Renal pelvis (tissue), 12 donors: ENCODE measurements at places on chromosomes 16 and 17. TPM values are rescaled to one million over a fixed set of nuclear protein-coding genes. Genes with fewer than 3 reads are reported as not detected.

The RSAD1 gene
- 52.7 TPM for polyA plus RNA-seq

The CSH2 gene
- polyA plus RNA-seq = not detected

The PGP gene
- polyA plus RNA-seq = 17.8 TPM

The TBX21 gene
- polyA plus RNA-seq = 0.09 TPM

The CHST4 gene
- polyA plus RNA-seq = 0.49 TPM

The RTN4RL1 gene
- polyA plus RNA-seq = 1.9 TPM

The KRT31 gene
- polyA plus RNA-seq = not detected

The CHTF8 gene
- 188 TPM for polyA plus RNA-seq

The TP53TG3C gene
- polyA plus RNA-seq = not detected

The USB1 gene
- 25.3 TPM for polyA plus RNA-seq

The MYL4 gene
- polyA plus RNA-seq = 3.6 TPM

The ACSM2A gene
- polyA plus RNA-seq = 99.4 TPM

DNA sequence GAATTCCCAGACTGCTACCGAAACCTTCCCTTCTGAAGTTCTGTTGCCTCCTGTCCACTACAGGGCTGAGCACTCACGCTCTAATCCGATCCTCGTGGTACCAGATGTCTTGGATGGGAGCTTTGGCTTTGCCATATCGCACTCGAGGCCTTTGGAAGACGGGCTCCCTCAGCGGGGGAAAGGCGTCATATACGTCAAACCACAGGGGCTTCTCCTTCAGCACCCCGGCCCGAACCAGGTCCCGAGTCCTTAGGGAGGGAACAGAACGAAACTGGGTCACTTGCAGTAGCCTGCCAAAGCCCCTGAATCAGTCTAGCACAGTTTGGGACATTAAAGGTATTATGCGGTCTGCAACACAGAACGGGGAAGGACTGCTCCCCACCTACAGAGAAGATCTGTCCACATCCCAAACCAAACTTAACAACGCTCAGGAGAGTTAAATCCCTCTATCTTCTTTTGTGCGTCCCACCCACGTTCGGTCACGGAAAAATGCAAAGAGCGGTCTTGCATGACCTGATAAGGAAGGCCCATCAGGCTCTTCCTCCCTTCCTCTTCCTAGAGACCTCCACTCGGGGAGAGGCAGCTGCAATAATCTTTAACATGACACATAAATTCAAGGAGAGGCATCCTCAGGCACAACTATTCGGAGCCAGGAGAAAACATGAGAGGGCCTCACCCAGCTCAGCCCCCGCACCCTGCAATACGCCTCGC lies 526 bp downstream of the MRPS23 start:
- DNase-seq = no peak

GRCh38 chr16:82793528-82794245 lies 166.9 kb downstream of the CDH13 start:
- DNase-seq = no peak

DNA sequence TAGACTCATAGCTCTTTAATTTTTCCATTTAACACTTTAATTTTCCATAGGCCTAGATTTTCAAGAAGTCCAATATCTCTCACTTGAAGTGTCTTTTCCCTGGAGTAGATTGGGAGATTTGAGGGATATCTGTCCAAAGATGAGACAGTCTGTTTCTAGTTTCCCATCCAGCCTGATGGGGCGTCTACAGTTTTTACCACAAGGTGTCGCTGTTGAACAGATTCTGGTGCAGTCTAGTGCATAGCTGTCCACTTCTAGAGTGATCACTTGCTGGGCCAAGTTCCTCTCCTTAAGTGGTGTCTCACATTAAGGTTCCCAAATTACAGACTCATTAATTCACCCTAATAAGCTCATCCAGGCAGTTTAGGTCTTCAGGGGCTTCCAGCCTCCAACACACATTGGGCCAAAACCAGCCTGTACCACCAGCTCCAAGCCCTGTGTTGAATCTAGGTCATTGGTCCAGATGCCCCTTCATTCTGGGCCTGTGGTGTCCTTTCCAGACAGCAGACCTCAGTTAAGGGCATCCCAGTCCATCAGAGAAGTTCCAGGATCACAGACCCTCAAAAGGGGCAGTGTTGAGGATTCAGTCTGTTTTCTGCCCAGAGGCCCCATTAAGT lies 9.4 kb downstream of the SNX20 start:
- no peak for DNase-seq

DNA sequence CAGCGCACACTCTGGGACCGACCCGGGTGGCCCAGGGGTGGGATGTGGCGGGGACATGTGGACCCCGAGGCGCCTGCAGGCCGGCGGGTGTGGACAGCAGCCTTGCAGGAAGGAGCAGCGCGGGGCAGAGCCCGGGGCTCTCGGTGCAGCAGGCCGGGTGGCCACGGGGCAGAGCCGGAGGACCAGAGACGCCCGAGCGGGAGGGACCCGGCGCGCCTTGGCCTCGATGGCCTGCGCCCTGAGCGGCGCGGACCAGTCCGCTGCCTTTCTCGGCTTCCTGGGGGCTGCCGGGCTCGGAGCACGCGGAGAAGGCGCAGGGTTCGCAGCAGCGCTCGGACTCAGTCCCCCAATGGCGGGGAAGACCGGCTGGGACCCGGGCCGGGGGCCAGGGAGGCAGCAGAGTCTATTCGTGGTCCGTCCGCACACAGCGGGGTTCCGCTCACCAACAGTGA lies 43.4 kb downstream of the OSBPL7 start:
- DNase-seq = no peak

- DNase-seq = no peak
Measured at GRCh38 chr17:32773856-32774694, 102.8 kb downstream of the MYO1D start.

DNA sequence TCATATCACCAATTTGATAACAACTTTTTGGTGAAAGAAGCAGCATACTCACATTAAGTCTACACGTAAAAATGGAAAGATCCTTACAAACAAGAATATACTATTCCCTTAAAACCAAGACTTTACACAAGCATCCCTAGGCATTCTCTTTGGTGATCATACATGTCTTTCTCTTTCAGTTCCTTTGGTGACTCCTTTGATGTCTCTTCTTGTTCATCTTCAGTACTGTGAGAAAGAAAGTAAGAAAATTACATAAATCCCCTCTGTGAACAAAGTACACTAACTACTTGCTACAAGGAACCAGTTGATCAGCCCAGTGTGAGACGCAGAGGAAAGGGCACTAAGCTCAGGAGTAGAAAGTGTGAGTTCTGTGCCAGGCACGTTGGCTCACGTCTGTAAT lies 59.6 kb upstream of the MTMR4 start:
- no peak for DNase-seq

DNA sequence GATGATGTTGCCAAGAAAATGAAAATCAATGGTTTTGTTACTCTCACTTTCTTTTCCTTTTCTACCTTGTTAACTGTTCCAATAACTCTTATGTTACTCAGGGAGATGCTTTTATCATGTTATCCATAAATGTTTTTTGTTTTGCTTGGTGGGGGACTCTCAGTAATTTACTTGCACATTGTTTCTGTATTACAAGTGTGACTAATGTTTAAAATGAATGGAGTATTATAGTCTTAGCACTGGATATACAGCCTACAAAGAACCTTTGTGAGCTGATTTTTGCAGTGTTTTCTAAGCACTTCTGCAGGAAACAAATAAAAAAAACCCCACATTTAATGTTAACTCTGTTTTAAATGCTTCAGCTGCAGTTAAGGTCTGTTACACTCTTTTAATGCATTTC lies 12.1 kb downstream of the VMP1 start:
- DNase-seq = no peak

GRCh38 chr16:88963583-88963982 lies 13.4 kb downstream of the CBFA2T3 start:
- no peak for DNase-seq

DNA sequence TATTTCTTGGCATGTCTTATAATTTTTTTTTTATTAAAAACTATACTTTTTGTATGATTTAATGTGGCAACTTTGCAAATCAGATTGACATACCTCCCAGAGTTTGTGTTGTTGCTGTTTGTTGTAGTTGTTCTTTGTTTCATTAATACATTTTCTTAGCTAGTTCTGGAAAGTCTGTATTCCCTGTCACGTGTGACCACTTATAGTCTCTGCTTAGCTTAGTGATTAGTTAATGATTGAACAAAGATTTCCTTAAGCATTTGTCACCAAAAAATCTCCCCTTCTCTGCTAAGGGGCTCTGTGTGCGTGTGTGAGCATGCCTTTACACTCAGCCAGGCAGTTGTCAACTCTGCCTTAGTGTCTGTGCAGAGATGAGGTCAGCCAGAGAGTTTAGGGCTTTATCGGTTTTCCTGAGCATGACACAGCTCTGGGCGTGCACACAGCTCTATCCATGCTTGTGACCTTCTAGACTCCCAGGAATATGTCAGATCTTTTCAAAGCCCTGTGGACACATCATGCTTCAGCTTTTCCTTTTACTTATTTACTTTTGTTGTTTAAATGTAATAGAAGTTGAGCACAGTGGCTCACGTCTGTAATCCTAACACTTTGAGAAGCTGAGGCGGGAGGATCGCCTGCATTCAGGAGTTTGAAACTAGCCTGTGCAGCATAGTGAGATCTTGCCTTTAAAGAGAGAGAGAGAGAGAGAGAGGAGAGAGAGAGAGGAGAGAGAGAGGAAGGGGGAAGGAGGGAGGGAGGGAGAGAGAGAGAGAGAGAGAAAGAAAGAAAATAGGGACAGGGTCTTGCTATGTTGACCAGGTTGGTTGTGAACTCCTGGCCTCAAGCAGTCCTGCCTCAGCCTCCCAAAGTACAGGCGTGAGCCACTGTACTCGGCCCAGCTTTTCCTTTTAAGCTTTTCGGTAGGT lies 21.9 kb downstream of the DNAI2 start:
- no peak for DNase-seq

DNA sequence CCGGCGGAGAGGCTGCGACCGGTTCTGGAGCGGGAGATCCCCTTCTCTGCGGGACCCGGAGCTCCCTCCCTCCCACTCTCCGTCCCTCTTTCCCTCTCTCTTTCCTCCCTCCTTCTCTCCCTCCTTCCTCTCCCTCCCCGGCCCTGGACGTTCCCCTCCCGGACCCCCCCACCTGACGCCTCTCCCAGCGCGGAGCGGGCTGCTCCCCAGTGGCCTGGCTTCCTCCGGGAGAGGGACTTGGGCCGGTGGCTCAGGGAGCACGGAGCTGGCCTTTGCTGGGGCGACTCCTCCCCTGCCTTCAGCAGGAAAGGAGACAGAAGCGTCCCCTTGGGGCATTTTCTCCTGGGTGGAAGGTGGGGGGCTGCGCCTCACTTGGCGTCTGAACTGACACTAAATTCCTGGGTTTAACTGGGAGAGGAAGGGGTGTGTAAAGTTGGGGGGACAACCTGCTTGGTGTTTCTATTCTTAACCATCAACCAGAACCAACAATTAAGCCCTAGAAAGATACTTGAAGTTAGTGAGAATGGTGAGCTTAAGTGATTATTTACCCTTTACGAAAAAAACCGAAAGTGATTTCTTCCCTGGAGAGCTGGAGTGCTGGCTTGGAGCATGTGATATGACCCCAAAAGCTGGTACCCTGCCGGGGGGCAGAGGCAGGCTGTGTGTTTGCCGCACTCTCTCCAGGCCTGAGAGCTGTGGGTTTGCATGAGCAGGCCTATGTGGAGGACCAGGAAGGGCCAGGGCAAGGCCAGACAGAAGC lies 775 bp downstream of the SPIRE2 start:
- no peak for DNase-seq

- no peak for DNase-seq
Measured at GRCh38 chr17:27577884-27578717, 52.9 kb upstream of the LGALS9 start.

GRCh38 chr16:8760021-8760420 lies 37.4 kb downstream of the TMEM186 start:
- DNase-seq = no peak

DNA sequence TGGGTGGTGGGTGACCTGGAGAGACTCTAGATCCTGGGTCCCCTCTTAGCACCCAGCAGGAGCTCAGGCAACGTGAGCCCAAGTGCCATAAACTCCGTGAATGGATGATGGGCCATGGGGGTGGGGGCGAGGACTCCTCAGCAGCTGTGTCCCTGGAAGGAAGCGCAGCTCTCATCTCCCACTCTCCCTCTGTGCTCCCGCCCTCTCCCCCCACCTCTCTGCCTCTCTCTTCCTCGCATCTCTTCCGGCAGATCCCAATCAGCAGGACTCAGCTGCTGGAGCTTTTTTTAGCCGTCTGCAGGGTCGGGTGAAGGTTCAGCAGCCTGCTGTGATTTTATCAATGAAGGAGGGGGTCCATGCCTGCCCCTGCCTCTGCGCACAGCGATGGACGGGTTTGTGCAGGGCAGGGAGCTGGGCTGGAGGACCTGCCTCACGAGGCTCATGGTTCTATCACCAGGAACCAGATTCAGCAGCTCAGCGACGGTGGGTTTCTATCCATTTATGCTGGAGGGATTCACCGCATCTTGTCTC lies 8.3 kb downstream of the CCR7 start:
- DNase-seq = no peak

DNA sequence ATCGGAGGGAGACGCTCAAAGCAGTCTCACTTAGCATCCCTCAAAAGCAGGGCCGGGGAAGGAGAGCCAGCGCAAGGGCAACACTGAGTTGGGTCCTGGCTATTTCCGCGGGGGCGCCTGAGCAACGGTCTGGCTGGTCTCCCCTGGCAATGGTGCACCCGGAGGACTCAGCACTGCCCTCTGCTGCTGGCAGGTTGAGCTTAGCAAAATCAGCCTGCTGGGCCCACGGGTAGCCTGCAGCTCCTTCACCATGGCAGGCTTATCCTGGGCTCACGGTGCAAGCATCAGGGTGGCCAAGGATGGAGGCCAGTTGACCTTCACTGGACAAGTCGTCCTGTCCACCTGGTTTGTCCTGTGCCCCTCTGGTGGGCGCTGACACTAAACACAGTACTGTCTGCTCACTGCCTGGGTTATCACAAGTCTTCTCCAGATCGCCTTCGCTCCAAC lies 14.4 kb upstream of the ALDH3A1 start:
- DNase-seq = peak; percentile 62

DNA sequence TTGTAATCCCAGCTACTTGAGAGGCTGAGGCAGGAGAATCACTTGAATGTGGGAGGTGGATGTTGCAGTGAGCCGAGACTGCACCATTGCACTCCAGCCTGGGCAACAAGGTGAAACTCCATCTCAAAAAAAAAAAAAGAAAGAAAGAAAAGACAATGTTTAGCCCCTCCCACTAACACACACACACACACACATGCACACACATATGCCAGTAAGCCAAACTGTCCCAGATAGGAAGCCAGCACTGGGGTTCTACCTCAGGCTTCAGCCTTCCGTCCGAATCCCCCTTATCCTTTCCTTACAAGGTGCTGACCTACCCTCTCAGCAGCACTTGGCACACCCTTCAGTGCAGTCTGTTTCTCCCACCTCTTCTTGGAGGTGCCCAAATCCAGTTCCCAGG lies 8.7 kb upstream of the KCNH6 start:
- DNase-seq = no peak

DNA sequence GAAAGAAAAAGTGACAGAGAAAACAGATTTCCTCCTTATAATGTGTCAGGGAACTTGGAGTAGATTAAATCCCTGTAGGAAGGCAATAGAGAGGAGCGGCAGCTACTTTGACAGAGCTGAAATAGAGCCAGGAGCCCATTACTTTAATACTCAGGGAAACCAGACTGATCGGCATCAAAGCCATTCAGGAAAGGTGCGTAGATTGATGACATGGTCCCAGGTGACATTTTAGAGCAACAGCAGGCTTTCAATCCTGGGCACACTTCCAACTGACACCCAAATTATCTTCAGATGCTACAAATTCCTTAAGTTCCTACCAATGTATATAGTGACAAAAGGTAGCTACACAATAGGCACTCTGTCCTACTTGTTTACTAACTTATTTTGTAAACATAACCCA lies 821.5 kb downstream of the CDH8 start:
- no peak for DNase-seq

GRCh38 chr16:8550728-8551387 lies 39.5 kb downstream of the TMEM114 start:
- no peak for DNase-seq
